Mesendoderm (in vitro differentiated cells): ENCODE measurements at places on chromosomes 2 and 18.

DNA sequence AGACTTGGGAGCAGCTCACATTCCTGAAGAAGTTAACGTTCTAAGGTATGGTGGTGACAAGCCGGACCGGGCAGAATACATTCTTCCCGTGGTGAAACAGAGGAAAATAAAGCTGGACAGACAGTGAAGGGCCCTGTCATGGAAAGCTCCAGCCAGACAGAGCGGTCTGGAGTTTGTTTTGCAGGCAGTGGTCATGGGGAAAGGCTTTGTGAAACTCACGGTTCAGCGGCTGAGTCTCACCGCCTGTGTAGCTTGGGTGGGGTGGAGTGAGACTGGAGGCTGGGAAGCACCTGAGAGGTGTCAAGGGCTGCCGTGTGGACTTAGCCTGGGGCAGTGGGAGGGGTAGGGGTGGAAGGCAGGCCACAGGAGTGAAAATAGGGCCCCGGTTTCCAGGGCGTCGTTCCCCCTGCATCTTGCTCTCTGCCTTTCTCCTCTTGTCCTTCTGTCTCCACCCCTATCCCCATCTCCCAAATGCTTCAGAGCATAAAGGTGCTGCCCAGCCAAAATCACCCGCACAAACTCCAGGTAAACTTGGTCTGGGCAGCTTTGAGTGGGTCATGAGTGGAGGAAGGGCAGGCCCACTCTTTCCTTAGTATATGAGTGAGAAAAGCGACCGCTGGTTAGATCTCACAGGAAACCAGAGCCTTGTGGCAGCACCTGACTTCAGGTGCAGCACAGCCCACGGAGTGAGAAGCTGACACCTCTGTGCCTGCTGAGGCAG, 11.4 kb upstream of the SLC20A1 start:
- no peak for DNase-seq

GRCh38 chr2:68689553-68690537, 44.8 kb upstream of the ARHGAP25 start:
- peak; percentile 72 for DNase-seq

- no peak for DNase-seq
Observed at GRCh38 chr2:27887830-27888229, 2.4 kb downstream of the RBKS start.

DNA sequence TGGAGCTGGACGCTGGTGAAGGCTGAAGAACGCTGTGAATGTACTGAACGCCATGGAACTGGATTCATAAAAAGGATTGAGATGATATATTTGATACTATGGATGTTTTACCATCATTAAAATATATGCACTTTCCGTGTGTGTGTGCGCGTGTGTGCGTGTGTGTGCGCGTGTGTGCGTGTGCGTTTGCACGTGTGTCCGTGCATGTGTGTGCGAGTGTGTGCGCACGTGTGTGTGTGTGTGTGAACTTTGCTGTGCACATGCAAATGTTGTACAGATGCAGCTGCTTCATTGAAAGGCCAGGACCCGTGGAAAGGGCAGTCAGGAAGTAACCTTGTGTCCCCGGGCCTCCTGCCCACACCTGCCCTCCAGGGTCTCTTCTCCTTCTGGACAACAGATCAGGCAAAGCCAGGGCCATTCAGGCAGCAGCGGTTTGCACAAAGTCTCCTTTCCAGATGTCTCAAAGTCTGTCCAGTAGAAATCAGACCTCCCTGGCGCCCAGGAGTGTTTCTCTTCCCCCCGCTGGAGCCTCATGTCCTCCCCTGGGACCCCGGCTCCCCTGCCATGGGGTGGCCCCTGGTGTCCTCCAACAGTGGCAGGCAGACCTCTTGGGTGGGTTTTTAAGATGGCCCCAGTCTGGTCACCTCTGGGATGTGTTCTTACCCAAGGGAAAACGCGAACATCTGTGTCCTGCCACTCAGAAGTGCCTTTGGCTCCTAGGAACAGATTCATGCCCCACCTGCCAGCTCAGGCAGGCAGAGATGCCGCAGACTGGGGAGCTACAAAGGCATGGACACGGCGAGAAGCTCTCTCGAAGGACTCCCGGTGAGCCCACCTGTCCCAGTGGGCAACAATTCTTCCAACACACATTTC, 86.1 kb upstream of the GPC1 start:
- DNase-seq = no peak

- DNase-seq = no peak
Observed at GRCh38 chr2:149075853-149076252, 37.4 kb downstream of the LYPD6B start.

GRCh38 chr18:6370886-6371635, 43.6 kb downstream of the L3MBTL4 start:
- DNase-seq = no peak

DNA sequence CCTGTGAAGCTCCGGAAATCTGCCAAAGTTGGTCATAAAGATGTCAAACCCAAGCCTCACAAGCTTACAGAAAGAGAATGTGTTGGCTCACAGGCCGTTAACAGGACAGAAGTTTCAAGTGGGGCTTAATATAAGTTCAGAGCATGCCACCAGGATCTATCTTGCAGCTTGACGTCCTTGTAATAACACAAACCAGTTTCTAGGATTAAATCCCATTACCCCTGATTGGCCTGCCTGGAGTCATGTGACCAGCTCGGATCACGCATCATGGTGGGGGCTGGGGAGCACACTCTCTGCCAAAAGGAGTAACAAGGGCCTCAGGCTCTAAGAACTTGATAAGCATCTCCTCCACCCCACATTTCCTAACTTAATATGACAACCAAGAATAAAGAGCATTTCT, 38.9 kb upstream of the SCG2 start:
- no peak for DNase-seq

GRCh38 chr2:170824526-170825015, 7.9 kb downstream of the GAD1 start:
- no peak for DNase-seq

DNA sequence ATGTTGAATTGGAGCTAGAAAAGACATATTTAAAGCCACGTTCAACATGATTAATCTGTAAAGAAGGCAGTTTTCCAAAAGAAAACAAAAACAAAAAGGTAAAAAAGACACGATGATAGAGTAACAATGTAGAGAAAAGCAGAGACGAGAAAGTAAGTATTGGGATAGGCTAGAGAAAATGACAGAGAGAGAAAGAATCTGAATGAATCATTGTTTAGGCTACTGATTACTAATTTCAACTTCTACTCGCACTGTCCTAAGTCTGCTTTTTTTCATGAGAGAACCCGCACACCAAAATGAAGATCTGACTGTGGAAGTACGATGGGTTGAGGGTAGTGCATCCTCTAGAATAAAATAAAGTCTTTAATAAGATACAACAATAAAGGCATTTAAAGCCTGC, 1599.2 kb upstream of the TMEFF2 start:
- no peak for DNase-seq
